ENCODE measurements at places on chromosomes 5 and 9.

GRCh38 chr5:42887097-42887496, 75.4 kb upstream of the SELENOP start:
- no peak for DNase-seq

DNA sequence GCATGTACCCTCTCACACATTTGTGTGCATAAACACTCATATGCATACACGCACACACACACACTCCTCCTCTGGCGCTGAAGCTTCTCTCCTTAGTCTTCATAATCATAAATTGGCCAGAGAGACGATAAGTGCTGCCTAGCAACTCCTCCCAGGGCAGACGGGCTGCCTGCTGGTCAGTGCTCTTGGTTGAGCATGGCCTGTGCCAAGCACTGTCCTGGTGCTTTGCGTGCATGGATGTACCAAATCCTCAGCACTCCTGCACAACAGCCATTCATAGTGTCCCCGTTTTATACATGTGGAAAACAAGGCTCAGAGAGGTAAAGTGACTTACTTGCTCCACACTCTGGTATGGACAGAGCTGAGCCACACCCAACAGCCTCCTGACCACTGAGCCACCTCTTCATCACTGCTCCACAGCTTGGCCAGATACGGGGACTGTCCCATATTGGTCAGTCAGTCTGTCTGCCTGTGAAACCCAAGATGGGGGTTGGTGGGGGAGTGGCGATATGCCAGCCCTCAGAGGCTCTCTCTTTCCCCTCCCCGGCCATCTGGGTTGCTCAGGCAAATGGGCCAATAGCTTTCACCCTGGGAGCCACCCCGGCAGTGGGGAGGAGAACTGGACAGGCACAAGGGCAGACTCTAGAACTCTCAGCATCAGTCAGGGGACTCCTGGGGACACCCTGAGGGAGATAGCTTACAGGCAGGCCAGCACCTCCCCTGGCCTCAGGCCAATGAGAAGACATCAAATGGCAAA, 64.3 kb upstream of the GARNL3 start:
- DNase-seq = no peak

- DNase-seq = no peak
Observed at GRCh38 chr5:39025456-39025855, 48.7 kb downstream of the RICTOR start.

DNA sequence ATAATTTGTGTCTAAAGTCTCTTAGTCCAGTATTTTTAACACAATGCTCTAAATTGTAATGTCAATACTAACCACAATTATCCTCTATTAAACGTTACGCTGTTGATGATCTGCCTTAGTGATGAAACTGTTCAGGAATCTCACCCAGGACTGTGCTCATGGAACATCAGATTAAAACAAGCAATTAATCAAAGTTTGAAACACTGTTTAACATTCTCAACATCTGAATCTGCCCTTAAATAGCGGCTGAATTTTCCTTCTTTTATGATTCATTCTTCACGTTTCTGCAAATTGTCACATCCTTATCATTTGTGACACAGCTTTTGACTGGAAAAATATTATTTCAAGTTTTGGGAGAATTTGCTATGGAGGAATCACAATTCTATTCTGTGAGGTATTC, 113.8 kb downstream of the MARCHF11 start:
- no peak for DNase-seq

DNA sequence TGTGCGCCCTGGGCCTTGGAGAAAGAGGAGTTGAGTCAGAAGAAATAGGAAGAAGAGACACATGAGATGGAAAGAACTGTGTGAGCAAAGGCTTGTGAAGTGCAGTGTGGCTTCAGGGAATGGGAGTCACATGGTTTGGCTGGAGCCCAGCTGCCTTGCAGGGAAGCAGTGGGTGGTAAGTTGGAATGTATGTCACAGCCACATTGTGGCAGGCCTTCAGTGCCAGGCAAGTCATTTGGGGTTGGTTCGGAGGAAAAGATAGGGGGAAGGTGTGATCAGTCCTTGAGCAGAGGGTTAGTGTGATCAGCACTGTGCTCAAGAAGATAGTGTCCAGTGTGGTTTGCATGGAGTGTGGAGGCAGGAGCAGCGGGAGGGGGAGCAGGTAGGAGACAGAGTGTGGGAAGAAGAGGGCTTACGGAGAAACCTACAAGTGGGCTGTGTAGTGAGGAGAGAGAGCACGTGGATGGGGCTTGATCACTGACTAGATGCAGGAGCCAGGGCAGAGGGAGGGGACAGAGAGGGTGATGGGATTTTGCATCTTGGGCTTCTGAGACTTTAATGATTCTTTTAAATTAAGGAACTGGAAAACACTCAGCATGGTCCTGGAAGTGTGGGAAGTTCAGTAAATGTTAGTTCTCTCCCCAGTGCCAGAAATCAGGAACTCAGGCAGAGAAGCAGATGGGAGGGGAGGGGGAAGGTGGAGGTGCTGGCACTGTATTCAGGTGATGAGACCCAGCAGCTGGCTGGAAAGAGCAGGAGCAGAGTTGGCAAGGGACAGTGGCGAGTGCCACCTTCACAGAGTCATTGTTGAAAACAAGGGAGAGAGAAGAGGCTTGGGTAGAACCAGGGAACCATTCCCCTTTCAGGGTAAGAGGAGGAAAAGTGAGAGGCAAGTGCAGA, 46.6 kb downstream of the ARHGAP26 start:
- peak; percentile 87 for DNase-seq

DNA sequence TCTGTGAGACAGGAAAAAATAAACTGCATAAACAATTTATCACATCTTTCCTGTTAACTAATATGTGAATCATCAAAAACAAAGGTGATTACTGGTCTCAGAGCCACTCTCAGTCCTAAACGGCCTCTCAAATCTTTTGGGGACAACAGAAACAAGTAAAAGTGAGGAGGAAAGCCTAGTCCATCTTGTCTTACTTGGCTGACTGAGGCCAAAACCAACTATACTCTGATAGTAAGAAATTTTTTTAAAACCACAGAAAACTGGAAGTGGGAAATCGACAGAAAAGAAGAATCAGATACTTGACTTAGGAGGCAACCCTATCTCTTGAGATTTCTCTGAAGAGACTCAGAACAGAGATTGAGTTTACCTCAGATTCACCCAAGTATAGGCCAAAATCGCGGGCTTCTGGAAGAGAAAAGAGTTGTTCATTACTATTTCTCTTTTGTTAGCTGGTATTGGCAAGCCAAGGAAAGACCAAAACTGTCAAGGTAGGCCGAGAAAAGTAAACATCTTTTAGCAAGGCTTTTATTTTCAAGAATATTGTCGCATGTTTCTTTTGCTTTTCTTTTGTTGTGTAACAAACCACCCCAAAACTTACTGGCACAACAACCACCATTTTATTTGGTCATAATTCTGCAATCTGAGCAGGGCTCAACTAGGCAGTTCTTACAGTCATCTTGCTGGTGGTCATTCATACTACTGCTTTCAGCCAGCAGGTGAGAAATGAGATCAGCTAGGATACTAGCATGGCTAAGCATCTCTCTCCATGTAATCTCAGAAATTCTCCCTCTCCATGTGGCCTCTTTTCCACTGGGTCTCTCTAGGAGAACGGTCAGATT, 46.1 kb downstream of the RFX3 start:
- no peak for DNase-seq
